ENCODE measurements at places on chromosomes 5 and 9. TPM values are rescaled to one million over a fixed set of nuclear protein-coding genes. Genes with fewer than 3 reads are reported as not detected.

GRCh38 chr5:107533910-107534876 lies 136.5 kb downstream of the EFNA5 start:
- no peak for DNase-seq

GRCh38 chr9:76451234-76451633 lies 7.7 kb upstream of the GCNT1 start:
- DNase-seq = no peak

GRCh38 chr9:133166392-133166791 lies 2.7 kb upstream of the GBGT1 start:
- no peak for DNase-seq

DNA sequence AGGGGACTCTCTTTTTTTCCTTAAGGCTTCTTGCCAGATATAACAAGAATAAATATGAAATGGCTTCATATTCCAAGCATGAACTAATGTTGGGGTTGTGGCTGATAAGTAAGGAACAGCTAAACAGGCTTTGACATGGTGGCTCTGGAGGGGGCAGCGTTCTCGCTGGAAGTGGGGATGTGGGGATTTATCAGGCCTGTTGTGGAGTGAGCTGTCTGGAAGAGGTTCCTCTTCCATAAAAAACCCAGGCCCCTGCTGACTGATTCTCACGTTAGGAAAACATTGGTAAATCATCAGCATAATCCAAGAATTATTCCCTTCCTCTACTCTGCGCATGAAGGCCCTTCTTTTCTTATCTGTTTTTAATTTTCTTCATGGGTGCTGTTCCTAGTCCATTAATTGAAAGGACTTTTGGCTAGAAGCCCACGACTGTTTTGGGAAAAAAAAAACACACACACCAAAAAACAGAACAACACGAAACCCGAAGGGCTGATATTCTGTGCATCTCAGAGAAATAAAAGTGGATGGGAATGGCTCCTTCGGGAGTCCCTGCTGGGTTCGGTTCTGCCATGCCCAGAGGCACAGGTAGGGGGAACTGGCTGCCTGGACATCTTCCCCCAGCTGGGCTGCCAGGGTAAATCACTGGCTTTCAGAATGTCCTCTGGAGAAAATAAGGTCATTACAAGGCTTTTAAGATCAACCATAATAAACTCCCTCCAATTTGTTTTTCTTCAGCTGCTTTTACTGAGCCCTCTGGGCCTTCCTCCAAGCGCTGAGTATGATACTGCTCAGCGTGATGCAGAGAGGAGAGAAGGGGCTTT lies 297.0 kb downstream of the SLIT3 start:
- no peak for DNase-seq

GRCh38 chr9:119280740-119281485 lies 88.3 kb downstream of the BRINP1 start:
- no peak for DNase-seq

DNA sequence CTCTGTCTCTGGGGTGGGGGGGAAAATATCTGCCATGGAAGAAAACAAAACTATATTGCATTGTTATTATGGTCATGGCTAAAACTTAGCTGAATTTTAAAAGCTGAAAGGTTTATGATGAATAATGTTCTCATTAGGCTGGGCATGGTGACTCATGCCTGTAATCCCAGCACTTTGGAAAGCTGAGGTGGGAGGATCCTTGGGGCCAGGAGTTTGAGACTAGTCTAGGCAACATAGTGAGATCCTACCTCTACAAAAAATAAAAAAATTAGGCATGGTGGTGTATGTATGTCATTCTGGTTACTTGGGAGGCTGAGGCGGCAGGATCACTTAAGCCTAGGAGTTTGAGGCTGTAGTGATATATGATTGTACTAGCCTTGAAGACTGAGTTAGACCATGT lies 44.5 kb downstream of the IPO11 start:
- no peak for DNase-seq

DNA sequence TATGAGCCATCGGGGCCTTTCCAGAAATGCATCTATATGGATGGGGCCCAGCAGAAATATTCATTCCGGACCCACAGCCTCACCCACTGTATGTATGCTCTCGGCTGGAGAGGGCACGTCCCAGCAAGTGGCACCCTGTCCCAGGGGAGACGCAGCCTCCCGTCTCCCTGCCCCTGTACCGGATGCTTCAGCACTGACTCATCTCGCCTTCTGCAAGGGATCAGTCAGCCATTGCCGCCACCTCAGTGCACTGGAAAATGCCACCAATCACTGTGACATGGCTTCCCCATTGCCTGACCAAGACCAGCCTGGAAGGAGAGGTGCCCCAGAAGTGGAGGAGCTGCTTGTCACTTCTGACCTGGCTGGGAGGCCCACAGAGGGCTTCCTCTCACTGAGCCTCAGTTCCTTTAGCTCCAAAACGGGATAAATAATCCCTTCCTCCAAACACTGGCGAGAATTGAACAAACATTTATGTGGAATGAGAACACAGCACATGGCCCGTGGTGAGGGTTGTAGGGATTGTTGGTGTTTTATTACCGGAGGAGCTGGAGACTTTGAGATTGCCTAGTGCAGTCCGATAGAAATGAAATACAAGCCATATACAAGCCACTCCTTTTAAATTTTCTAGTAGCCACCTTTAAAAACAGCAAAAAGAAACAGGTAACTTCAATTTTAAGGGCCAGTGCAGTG lies 43.9 kb upstream of the ORM1 start:
- no peak for DNase-seq

DNA sequence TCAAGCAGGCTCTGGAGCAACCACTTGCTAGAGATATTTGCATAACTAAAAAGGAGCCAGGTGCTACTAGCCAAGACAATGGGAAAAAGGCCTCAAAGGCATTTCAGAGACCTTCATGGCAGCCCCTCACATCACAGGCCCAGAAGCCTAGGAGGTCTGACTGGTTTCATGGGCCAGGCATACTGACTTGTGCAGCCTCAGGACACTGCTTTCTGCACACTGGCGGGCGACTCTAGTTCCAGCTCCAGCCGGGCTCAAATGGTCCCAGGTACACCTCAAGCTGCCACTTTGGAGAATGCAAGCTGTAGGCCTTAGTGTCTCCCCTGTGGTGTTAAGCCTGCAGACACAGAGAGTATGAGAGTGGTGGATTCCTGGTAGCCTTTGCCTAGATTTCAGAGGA lies 27.1 kb downstream of the COX7C start:
- no peak for DNase-seq

- DNase-seq = no peak
Observed at GRCh38 chr9:71908825-71909224, 2.2 kb downstream of the ABHD17B start.

GRCh38 chr5:141617682-141618029 lies 1.1 kb downstream of the DIAPH1 start:
- no peak for DNase-seq

- DNase-seq = no peak
Observed at GRCh38 chr9:110152704-110153374, 55.1 kb downstream of the C9orf152 start.

- DNase-seq = no peak
Observed at GRCh38 chr5:35138232-35138631, 90.5 kb upstream of the AGXT2 start.

GRCh38 chr5:139341689-139342422 lies at the start of gene PAIP2:
PAIP2 (plus strand) TSS chr5:139341854; CDS start chr5:139363785, 21,931 bp downstream.
- peak; percentile 97 for DNase-seq

DNA sequence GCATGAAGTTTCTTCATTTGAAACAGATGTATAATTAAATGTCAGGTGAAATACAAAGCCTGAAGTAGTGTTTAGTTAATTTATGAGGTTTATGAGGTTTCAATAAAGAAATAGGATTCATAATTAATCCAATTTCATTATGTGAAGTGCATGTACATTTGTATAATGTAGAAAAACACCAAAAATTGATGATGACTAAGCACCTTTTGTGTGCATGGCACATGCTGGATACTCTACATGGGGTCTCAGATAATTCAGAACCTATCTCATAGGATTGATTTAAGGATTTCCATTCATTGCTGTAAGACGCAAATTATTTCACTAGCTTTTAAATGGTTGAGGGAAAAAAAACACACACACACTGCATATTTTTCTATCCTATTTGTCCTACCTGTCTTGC lies 143.9 kb downstream of the ESM1 start:
- no peak for DNase-seq

GRCh38 chr9:136621019-136621733 lies 41.5 kb upstream of the EGFL7 start:
- no peak for DNase-seq

DNA sequence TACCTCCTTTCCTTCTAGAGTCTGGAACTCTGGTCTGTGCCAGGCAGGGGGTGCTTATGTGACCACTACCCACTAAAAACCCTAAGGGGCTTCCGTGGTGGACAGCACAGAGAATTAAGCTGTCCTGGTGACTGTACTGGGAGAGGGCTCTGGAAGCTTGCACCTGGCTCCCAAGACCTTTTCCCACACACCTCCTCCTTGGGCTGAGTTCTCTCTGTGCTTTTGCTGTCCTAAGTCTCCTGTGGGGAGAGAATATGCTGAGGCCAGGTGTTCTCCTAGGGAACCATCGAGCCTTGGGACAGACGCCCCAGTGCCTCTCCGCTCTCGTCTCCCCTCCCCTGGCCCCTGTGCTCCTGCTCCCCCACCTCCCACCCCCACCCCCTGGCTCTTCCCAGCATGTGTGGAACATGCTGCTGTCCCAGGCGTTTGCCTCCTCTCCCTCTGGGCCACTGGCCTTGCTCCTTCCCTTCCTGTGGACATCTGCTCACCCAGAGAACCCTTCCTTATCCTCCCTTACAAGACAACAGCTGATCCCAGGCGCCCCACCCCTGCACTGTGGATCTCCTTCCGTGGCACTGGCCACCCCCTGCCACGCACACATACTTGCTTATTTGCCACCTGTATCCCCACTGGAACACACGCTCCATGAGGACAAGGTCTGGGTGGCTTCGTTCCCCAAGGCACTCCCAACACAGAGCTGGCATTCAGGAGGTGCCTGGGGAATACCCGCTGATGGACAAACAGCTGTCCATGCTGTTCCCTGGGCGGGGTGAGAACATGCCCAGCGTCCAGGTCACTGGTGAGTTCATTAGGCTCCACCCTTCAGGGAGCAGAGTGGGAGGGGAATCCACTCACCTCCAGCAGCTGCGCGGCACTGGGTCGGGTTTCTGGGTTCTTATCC lies 83.0 kb downstream of the STK10 start:
- no peak for DNase-seq

- peak; percentile 81 for DNase-seq
Observed at GRCh38 chr9:89603767-89604665, 796 bp upstream of the GADD45G start.

GRCh38 chr9:128372188-128372641 lies 1.0 kb downstream of the URM1 start:
- no peak for DNase-seq

GRCh38 chr5:83000922-83001321 lies 76.3 kb downstream of the TMEM167A start:
- no peak for DNase-seq

- DNase-seq = no peak
Observed at GRCh38 chr9:125511789-125512660, 195.0 kb downstream of the MAPKAP1 start.

Gene CARTPT
- 41.9 TPM for total RNA-seq

Gene CDKN2A
- not detected for total RNA-seq

Gene GBA2
- total RNA-seq = 250 TPM

Gene C9
- total RNA-seq = not detected
